AG04449 (cell line): ENCODE measurements at places on chromosomes 16 and 17.

DNA sequence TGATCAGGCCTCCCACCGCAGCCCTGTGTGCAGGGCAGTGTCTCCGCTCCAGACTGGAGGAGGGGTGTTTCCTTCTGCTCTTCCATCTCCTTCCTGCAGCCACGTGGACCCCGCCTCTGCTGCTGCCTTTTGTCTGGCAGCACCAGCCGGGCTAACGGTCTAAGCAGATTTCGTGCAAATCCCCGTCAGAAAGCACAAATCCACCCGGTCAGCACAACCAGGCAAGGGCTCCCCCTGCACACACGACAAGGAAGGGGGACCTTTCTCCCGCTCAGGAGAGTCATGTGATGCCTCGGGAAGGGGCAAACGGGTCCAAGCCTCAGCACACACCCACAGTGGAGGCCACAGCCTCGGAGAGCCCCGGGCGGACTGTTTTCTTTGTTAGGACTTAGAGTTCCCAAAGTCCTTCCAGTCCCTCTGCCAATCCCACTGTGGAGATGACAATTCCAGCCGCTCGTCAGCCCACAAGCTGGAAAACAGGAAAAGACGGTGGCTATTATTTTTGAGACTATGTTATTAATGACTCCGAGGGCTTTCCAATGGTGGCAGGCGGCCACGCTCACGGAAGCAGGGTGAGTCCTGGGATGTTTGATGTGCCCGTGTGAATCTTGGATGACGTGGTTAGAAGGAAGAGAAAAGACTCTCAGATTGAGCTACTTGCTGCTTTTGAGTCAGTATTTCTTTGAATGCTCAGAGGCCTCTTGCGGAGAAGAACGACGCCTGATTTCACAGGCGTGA is 22.5 kb upstream of the MEAK7 start:
- no peak for DNase-seq

GRCh38 chr16:50261160-50261706 is 5.1 kb upstream of the ADCY7 start:
- no peak for DNase-seq

- no peak for DNase-seq
Measured at GRCh38 chr16:89422905-89423630, 67.3 kb downstream of the ANKRD11 start.

- DNase-seq, result no peak
Measured at GRCh38 chr17:33292981-33293867, at the start of gene ASIC2. Gene ASIC2 (minus strand): TSS chr17:33293295.

GRCh38 chr16:54595621-54596020 is 309.0 kb upstream of the IRX3 start:
- DNase-seq, result no peak

DNA sequence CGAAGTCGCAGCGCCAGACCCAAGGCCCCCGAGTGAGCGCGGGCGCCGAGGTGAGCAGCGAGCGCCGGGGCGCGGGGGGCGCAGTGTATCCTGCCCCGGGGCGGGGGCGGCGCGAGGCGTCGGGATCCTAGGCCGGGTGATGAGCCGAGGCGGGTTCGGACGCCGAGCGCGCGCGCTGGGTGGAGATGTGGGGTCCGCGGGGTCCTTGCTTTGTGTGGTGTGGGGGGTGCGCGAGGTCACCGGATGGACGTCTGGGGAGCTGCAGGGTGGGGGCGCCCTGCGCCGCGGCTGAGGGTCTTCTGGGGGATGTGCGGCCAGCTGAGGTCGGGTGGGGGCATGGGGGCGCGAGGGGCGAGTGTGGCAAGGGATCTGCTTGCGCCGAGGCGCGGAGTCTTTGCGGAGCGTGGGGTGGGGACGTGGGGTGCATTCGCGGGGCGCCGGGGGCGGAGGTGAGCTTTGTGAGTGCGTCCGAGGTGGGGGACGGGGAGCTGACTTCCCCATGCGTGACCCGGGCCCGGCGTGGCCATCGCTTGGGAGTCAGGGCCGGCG is 560 bp downstream of the RAI1 start:
- DNase-seq, result no peak

DNA sequence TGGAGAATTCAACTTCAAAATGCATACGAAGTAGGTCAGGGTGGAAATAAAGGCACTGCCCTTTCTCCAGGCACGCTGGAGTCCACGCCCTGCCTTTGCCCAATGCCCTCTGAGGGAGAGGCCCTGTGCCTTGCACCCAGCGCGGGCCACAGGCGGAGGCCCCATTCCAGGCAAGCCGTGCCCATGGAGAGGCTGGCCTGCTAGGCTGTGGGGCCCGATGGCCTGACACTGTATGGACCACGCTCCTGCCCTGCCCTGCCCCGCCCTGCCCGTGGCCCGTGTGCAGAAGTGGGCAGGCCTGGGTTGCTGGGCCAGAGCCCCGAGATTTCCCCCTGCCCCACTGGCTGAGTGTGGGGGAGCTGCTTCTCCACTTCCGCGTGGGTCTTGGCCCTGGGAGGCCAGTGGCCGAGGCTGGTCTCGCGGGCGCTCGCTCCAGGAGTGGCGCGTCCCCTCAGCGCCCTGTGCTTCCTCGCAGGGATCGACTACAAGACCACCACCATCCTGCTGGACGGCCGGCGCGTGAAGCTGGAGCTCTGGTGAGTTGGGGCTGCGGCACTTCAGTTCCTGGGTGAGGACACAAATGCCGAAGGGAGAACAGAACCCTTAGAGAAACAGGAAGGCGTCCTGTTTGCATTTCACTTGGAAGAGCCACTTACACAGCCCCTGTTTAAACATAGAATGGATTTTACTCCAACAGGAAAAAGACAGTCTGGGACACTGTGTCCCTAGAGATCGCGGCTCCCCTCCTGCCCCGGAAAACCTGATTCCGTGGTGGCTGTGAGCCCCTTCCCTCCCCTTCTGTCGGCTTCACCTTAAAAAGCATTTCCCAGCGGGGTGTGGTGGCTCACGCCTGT is 13.8 kb upstream of the WFIKKN1 start:
- no peak for DNase-seq

- peak; percentile 94 for DNase-seq
Measured at GRCh38 chr17:50210240-50211225, 9.1 kb upstream of the COL1A1 start.
